Heart left ventricle (tissue), 16 donors: ENCODE measurements at places on chromosomes 5 and 9. TPM values are rescaled to one million over a fixed set of nuclear protein-coding genes. Genes with fewer than 3 reads are reported as not detected.

Gene PLK2
- 18.4 TPM for polyA plus RNA-seq

Gene TNFAIP8
- polyA plus RNA-seq, result 5.1 TPM

Gene AP3S1
- polyA plus RNA-seq, result 42.1 TPM

GRCh38 chr5:139574641-139575312, 13.6 kb downstream of the UBE2D2 start:
- no peaks in the 10 kb centered on the region for H3K36me3 ChIP-seq
- no peak overlapping the region for H3K27ac ChIP-seq
- no peak overlapping the region for H3K4me3 ChIP-seq
- H3K4me1 ChIP-seq, result peaks cover 54% of the 10 kb centered on the region
- H3K27me3 ChIP-seq, result no peaks in the 10 kb centered on the region
- DNase-seq, result no peak

DNA sequence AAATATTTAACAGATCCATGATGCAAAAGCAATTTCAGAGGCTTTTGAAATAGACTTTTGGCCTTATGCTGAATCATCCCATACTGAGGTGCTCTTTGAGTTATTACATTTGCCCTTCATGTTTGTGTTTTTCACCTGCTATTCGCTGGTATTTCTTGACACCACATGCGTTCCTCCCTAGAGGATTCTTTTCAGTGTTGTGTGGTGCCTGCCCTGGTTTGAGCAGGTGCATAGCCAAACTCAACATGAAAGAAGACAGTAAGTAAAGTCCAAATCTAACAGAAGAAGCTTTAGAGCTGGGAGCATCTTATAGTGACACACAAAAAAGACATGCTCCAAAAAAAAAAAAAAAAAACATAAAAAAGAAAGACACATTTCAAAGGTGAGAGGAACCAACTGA, 796.3 kb downstream of the SEMA5A start:
- no peak for DNase-seq
- no peak overlapping the region for H3K4me3 ChIP-seq
- no peaks in the 10 kb centered on the region for H3K4me1 ChIP-seq
- no peaks in the 10 kb centered on the region for H3K27me3 ChIP-seq
- H3K36me3 ChIP-seq, result no peaks in the 10 kb centered on the region
- H3K27ac ChIP-seq, result no peak overlapping the region

- H3K36me3 ChIP-seq, result no peaks in the 10 kb centered on the region
- H3K27me3 ChIP-seq, result no peaks in the 10 kb centered on the region
- H3K27ac ChIP-seq, result no peak overlapping the region
- no peak for DNase-seq
- no peaks in the 10 kb centered on the region for H3K4me1 ChIP-seq
Observed at GRCh38 chr9:114089206-114089840, 9.8 kb downstream of the KIF12 start.

DNA sequence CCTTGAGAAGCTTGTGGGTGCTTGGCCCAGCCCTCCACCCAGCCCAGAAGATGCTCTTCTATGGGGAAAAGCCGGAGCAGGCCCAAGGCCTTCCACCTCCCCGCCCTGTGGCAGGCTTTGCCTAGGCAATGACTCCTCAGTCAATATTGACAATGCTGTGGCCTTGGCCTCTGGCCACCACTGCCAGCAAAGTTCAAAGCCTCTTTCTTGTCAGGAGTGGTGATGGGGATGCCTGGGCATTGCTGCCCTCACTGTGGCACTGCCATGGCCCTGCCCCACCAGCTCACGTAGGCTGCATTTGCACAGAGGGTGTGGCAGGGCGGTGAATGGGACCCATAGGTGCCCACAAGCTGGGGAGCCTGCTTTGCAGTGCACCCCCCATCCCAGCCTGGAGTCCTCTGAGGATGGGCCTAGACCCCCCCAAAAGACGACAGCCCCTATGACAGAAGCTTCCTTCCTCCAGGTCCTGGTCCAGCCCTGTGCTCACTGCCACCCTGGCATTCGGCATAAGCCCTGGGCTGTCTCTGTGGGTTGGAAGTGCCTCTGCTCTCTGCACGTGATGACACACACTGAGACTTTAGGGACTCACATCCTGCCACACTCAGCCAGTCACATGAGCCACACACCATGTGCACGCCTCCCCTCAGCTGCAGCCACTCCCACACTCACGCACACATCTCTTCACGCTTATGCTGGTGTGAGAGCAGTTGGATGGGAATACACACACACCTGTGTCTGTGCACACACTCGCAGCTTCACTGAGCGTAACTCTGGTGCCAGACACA, 31.1 kb downstream of the MORN5 start:
- no peak overlapping the region for H3K4me3 ChIP-seq
- no peak for DNase-seq
- H3K27me3 ChIP-seq, result no peaks in the 10 kb centered on the region
- no peaks in the 10 kb centered on the region for H3K4me1 ChIP-seq
- H3K36me3 ChIP-seq, result no peaks in the 10 kb centered on the region

DNA sequence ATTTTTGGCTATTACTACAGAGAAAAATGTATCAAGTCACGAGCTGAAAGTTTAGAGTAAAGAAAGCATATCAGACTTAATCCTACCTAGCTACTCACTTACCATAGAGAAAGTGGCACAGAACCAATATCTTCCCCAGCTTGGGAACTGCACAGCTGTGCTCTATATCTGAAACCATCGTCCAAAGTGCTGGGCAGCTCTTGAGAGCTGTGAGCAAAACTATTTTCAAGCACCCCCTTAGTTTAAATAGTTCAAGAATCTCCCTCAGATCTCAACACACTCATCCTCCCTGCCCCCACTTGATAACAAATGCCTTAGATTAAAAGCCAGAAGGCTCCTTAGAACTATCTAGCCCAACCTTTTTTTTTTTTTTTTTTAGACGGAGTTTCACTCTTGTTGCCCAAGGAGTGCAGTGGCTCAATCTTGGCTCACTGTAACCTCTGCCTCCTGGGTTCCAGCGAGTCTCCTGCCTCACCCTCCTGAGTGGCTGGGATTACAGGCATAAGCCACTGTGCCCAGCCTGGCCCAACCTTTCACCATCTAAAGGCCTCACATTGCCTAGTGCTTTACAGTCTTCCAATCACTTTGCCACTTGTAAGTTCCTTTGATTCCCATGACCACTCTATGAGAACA, 94.2 kb upstream of the APC start:
- no peak for DNase-seq
- H3K4me3 ChIP-seq, result no peak overlapping the region
- peaks cover 24% of the 10 kb centered on the region for H3K4me1 ChIP-seq
- H3K27me3 ChIP-seq, result no peaks in the 10 kb centered on the region
- no peak overlapping the region for H3K27ac ChIP-seq
- H3K36me3 ChIP-seq, result no peaks in the 10 kb centered on the region

DNA sequence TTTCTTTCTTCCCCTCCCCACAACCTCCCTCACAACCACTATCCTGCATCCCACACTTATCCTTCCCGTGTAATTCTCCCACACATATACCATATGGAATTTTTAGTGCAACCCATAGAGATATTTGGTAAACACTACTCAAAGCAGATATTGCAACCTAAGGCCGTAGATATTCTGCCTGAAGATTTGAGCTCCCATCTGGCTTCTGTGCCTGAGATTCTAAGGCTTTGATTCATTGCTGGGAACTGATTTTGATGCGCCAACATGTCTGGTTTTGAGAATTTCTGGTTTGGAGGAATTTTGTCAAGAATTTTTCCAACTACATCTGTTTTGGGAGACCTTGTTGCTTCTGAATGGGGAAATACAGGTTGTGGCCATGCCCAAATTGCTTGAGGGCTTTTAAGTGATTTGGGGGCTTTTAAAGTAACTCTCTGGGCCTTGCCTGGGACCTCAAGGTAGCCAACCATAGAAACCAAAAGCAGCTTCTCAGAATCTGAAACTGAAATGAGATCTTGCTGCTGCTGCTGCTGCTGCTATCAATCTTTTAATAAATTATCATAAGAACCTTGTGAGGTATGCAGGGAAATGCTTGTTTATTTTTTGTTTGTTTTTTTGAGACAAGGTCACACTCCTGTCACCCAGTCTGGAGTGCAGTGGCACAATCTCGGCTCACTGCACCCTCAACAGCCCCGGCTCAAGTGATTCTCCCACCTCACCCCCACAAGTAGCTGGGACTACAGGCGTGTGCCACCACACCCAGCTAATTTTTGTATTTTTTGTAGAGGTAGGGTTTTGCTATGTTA, 36.2 kb downstream of the PLAC8L1 start:
- H3K4me3 ChIP-seq, result no peak overlapping the region
- peak overlapping the region; percentile 76 for H3K27ac ChIP-seq
- no peaks in the 10 kb centered on the region for H3K36me3 ChIP-seq

GRCh38 chr5:66652818-66653217, 56.6 kb downstream of the MAST4 start:
- H3K4me1 ChIP-seq, result peaks cover 17% of the 10 kb centered on the region
- H3K36me3 ChIP-seq, result no peaks in the 10 kb centered on the region
- no peak overlapping the region for H3K27ac ChIP-seq
- H3K4me3 ChIP-seq, result no peak overlapping the region
- no peaks in the 10 kb centered on the region for H3K27me3 ChIP-seq

DNA sequence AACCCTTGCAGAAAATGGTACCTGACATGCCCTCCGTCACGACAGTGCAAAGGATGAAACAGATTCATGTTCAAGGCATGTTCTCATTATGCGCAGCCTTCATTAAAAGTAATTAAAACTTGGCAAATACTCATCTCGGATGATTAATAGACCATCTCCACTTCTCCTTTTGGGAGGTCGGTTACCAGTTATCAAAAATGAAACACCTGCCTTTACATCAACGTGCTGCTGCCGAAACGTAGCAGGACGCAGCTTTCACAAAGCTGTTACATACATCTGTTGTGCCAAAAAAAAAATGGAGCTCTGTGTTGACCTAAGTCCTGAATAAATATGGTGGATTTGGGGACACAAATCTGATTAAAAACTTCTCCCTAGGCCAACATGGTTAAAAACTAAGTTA, 75.7 kb downstream of the PTCH1 start:
- no peak overlapping the region for H3K27ac ChIP-seq
- no peak overlapping the region for H3K4me3 ChIP-seq

DNA sequence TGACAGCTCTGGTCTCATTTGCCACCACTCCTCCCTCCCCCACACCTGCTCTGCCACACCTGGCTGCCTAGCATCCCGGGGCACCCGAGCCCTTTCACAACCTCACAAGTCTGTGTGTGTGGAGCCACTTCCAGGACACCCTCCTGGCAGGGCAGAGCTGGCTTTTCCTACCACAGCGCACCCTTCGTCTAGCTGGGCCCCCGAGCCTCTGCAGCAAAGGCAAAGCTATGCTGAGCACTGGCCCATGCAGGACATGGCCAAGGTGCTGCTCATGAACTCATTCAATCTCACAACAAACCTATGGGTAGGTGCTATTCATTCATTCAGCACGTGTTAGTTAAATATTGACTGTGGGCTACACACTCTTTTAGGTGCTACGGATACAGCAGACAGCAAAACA, 43.4 kb downstream of the DUSP1 start:
- H3K4me3 ChIP-seq, result no peak overlapping the region
- H3K27me3 ChIP-seq, result no peaks in the 10 kb centered on the region
- peaks cover under 1% of the 10 kb centered on the region for H3K4me1 ChIP-seq
- H3K27ac ChIP-seq, result no peak overlapping the region
- DNase-seq, result no peak

DNA sequence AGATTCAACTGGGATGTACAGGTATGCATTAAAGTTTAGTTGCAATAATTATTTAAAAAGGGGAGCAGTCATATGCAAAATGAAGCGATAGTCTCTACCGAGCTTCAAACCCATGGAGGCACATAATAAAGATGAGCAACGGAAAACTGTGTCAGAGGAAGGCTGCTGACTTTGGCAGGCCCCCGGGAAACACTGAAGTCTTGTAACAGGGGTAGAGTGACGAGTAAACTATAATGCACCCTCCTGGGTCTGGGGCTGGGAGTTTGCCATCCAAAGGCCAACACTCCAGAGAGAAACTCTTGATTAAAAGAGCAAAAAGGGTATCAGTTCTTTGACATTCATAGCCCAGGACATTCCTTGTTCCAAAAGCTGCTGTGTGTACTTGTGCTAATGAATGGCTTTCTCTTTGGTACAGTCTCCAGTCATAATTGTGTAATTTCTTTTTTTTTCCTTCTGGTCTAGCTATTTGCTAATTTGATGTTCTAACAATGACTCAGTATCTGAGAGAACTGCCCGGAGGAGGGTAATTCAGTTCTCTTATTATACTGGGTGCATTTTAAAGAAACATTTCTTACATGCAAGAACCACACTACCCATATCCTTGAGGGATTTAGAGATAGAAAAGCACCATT, 59.2 kb downstream of the TNC start:
- H3K4me3 ChIP-seq, result no peak overlapping the region
- H3K27me3 ChIP-seq, result no peaks in the 10 kb centered on the region
- DNase-seq, result no peak
- H3K4me1 ChIP-seq, result no peaks in the 10 kb centered on the region
- H3K27ac ChIP-seq, result no peak overlapping the region

- peaks cover 27% of the 10 kb centered on the region for H3K4me1 ChIP-seq
- H3K27me3 ChIP-seq, result no peaks in the 10 kb centered on the region
Observed at GRCh38 chr9:127197861-127198430, 66.6 kb upstream of the GARNL3 start.

DNA sequence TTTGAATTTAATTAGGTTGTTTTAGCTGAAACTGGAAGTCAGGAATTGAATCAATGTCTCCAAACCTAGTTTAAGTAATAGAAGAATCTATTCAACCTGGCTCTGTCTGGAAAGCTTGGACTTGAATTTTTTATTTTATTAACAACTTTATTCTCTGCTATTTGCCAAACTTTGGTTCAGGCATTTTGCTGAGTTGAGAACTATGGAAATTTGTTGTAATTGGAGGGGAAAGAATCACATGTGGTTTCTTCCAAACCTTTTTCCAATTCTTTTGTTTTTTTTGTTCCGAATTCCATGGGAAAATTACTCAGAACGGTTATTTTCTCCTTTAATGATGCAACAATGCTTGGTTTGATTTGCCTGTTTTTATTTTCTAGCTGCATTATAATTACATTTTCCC, 98.2 kb upstream of the RPS23 start:
- no peaks in the 10 kb centered on the region for H3K36me3 ChIP-seq
- H3K27me3 ChIP-seq, result no peaks in the 10 kb centered on the region
- H3K4me1 ChIP-seq, result no peaks in the 10 kb centered on the region
- DNase-seq, result no peak
- H3K27ac ChIP-seq, result no peak overlapping the region
- H3K4me3 ChIP-seq, result no peak overlapping the region

DNA sequence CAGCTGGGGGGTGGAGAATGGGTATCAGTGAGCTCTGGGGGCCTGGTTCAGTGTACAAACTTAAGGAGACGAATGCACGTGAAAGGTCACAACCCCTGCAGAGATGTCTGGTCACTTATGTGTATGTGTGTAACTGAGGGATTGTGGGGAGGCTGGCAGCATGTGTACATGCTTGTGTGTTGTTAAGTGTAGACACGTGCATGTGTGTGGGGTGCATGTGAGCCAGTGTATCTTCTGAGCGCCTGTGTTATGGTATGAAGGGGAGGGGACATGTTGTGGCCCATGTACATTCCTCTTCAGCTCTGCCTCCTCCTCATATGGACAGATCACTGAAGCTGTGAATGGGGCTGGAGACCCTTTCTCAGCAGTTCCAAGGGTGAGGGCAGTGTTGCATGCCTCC, 2.0 kb downstream of the TMEM8B start:
- H3K36me3 ChIP-seq, result no peaks in the 10 kb centered on the region
- DNase-seq, result no peak
- H3K4me3 ChIP-seq, result no peak overlapping the region
- no peaks in the 10 kb centered on the region for H3K27me3 ChIP-seq
- peaks cover 51% of the 10 kb centered on the region for H3K4me1 ChIP-seq
